ENCODE measurements at places on chromosomes 6 and 20.

DNA sequence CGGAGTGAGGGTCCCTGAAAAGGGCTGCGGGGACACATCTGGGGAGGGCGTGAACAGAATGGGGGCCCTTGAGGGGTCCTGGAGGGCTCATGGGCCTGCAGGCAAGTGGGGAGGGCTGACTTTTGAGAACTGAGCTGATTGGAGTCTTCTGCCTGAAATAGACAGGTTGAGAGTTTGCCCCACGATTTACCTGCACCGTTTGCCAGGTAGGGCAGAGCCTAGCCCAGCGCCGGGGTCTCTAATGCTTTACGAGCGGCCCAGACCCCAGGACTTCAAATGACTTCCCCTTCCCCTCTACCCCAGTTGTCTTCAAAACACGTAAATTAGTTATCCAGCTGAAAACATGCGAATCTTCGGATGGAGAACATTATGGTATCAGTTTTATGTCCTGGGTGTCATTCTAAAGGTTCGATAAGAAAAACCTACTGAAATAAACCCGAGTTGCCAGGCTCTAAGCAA, 1.3 kb downstream of the PLCB1 start:
- DNase-seq: no peak

DNA sequence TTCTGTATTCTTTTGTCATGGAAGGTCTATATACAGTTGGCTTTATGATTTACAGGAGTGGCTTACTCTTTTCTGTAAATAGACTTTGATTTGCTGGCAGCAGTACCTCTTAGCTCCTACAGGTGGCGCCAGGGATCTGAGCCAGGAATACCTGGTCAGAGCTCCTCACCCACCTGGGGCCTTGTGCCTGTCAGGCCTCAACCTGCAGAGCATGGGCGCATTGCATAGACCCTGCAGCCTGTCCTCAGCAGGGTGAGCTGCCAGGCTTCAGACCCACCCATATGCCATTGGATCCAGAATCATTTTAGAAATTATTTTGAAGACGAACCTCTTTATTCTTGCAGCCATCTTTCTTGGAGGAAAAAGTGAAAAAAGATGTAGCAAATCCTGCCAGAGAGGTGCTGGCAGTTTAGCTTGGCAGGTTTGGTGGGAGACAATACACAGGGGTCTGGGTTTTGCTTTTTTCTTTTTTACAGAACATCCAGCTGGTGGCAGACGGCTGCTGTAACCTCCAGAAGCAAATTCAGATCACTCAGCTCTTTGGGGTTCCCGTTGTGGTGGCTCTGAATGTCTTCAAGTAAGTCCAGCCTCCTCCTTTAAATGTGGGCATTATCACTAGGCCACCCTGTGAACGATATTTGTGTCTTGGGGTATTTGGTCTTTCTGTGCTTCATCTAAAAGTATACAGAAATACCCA, 149.1 kb downstream of the MTHFD1L start:
- DNase-seq: peak; percentile 43

GRCh38 chr6:28646650-28647049, 121.0 kb downstream of the GPX5 start:
- DNase-seq: no peak

- DNase-seq: no peak
These were observed 222.8 kb upstream of the RUNX2 start for GRCh38 chr6:45105170-45105820.

- DNase-seq: no peak
These were observed 116.3 kb upstream of the EMILIN3 start for GRCh38 chr20:41482647-41483552.

GRCh38 chr6:20746805-20747558, 212.7 kb downstream of the CDKAL1 start:
- no peak for DNase-seq

DNA sequence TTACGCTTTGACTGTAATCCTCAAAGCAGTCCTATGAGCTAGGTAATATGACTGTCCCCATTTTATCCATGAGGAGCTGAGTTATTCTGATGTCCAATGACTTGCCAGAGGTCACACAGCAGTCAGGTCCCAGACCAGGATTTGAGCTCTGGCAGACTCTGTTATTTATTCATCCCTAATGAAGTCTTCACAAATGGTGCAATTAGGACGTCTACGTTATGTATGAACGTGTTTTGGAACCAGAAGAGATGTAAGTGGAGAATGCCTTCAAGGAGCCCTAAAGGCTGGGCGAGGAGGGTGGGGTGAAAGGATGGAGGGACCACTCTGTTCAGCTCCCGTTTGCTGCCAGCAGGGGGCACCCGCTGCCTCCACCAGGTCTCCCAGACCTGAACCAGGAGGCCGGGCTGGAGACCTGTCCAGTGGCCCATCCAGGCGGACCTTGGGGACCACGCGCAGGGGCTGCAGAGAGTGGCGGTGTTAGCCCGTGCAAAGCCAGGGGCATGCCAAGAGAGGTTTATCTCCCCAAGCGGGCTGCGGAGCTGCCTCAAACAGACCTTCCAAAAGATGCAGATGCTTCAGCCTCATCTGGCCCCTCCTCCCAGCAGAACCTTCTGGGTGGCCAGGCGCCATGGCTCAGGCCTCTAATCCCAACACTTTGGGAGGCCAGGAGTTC, 15.2 kb upstream of the ZNF335 start:
- DNase-seq: peak; percentile 77

GRCh38 chr20:59455402-59456341, 148.7 kb upstream of the PHACTR3 start:
- DNase-seq: no peak

DNA sequence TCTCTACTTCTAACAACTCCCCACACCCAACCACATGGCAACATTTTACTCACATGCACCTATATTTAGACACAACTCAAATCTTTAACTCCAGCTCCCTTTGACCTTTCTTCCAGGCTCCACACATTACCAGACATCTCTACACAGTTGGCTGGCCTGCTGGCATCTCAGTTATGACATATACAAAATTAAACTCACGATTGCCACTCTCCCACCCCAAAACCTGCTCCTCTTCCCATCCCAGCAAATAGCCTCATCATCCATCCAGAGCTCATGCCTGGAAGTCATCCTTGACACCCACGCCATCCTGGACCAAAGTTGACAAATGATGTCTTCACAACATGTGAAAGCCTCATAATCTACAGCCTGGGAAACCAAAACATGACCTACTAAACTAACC, 176.6 kb downstream of the PKHD1 start:
- DNase-seq: no peak

GRCh38 chr6:11760015-11760473, 18.6 kb downstream of the ADTRP start:
- DNase-seq: peak; percentile 38

- DNase-seq: peak; percentile 54
These were observed 84.8 kb downstream of the TAF4 start for GRCh38 chr20:61980647-61981583.

DNA sequence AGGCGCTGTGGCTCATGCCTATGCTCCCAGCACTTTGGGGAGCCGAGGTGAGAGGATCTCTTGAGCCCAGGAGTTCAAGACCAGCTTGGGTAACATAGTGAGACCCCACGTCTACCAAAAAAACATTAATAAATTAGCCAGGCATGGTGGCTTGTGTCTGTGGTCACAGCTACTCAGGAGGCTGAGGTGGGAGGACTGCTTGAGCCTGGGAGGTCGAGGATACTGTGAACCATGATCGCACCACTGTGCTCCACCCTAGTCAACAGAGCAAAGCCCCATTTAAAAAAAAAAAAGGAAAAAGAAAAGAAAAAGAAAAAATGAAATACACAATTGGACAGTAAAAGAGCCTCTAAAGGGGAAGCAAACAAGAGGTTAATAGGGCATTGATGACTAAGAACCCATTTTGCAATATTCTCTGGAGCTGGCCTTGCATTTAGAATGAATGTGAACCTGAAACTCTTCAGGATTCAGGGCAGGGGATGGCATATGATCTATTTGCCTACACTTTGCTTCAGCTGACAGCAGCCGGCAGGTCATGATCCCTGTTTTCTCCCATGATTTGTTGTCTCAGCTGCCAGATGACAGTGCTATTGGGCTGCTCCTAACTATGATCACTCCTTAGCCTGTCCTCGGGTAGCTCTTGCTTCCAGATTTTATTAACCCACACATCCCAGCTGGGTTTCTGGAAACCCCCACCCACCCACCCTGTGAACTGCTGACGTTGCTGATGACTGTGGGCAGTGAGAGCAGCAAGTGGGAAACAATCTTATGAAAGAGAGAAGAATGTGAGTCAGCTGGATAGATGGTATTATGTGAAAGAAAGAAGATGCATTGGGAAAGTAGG, 83.8 kb upstream of the ELOVL5 start:
- peak; percentile 98 for DNase-seq

DNA sequence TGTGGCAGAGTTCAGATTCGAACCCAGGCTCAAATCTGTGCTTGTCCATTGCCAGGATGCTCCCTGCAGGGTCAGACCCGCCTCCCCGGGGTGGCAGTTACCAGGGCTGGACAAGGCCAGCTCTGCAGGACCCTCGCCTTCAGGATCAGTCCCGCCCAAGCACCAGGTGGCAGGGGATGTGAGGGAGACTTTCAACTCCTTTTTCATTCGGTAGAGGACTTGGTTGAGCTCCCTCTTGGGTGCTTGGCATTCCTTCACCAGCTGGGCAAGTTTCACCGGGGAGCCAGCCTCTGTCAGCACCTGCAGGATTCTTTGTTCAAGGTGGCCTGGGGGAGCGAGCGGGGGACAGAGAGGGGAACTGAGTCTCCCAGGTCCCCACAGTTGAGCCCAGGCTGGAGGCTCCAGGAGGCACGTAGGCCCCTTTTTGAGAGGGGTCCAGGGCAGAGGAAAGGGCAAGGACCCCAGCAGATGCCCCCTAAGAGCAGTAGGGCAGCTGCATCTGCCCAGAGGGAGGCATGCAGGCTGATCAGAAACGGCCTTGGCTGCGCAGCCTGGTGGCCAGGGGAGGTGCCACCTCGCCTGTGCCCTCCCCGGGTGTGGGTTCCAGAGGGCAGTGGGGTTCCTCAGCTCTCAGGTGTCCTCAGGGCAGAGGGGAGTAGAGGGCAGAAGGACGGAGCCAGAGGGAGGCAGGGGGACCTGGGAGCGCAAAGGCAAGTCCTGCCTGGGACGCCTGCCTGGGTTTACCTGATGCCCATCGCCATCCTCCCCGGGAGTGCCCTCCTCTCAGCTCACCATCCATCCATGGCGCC, 3.9 kb downstream of the ZBP1 start:
- DNase-seq: no peak

DNA sequence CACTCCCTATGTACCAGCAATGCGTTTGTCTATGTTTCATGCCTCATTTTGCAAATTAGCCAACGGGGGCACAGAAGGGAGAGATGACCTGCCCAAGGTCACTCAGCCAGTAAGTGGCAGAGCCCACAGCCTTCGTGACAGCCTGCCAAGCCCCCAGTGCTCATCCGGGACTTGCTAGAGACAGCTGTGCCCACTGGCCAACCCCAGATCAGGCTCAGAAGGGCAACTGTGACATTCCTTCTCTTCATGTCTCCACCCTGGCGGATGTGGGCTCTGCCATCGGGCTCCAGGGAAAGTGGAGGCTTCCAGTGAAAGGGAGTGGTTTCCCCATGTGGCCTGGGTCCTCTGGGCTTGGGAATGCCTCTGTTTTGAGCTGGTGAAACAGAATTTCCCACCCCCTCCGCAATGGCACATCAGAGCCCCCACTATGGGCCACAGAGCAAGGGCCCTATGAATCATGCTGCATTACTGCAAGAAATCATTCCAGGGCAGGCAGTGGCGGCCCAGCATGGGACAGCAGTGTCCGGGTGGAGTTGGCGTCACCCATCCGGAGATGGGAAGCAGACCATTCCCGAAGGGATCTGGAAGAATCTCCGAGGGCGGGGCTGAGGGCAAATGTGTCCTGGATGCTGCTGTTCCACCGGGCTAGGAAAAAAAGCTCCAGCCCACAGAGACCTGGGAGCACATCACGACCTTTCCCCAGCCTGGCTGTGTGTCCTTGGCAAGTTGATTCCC, 9.1 kb downstream of the RSPO4 start:
- no peak for DNase-seq

GRCh38 chr6:145562771-145563615, 172.3 kb downstream of the EPM2A start:
- no peak for DNase-seq

DNA sequence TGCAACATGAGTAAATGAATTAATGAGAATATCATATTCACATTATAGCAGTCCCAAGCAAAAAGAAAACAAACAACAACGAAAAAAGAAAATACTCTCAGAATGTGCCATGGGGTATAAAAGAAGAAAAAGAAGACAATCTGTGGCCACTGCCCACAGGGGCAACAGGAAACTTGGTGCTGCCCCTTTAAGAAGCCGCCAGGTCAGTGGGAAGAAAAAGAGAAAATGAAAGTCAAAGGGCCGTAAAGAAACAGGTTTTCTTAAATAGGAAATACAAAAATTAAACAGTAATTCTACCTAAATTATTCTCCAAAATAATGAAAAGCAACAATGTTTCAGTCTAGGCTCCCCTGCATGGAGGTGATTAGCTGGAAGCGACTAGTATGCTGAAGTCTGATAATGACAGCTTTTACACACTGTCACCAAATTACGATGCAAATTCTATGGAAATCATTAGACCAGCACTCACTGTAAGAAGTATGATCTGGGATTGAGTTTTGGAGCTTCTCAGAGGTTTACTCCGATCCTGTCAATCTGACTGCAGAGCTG, 23.6 kb downstream of the GMDS start:
- DNase-seq: peak; percentile 63

DNA sequence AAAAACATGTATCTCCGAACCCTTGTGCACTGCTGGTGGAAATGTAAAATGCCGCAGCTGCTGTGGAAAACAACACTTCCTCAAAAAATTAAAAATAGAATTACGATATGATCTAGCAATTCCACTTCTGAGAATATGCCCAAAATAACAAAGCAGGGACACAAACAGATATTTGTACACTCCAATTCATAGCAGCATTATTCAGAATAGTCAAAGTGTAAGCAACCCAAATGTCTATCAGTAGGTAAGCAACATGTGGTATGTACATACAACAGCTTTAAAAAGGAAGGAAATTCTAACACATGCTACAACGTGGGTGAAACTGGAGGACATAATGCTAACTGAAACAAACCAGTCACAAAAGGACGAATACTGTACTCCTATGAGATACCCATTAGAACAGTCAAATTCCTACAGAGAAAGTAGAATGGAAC, 5.7 kb upstream of the RAB5IF start:
- DNase-seq: peak; percentile 52

DNA sequence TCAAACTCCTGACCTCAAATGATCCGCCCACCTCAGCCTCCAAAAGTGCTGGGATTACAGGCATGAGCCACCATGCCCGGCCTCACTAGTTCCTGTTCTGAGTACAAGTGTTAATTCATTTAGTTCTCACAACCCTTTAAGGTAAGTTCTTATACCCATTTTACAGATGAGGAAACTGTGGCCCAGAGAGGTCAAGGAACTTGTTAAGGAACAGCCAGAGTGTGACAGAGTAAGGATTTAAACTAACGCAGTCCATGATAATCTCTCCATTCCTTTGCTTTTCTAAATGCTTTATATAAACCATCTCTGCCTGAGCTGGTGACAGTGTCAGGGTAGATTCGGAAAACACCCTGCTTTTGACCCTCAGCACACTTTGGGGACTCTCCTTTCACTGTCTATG, 13.3 kb downstream of the FITM2 start:
- DNase-seq: no peak

DNA sequence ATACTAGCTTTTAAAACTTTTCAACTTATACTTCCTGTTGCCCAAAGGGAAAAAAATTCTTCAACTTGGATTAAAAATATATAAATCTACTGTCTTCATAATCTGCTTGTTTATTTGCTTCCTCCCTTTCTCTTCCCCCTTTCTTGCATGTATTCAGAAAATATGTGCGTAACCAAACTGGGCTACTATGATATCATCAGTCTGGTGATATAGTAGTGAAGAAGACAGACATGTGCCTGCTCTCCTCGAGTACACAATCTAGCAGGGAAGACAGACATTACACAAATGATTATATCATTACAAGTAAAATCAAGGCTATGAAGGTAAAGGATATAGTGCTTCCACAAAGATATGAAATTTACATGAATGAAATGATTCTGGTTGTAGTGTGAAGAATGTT, 31.0 kb downstream of the IBTK start:
- DNase-seq: peak; percentile 91

Data from inflammatory macrophage treated with lipopolysaccharide for 4 hours (primary cell).